Activated naive CD4-positive, alpha-beta T cell treated with anti-CD3 and anti-CD28 coated beads, Interleukin-2, amount 50 U/mL, for 16 hours (primary cell): ENCODE measurements at places on chromosomes 12 and 14.

GRCh38 chr14:104091927-104092771 lies 6.6 kb downstream of the ASPG start:
- no peak for DNase-seq

DNA sequence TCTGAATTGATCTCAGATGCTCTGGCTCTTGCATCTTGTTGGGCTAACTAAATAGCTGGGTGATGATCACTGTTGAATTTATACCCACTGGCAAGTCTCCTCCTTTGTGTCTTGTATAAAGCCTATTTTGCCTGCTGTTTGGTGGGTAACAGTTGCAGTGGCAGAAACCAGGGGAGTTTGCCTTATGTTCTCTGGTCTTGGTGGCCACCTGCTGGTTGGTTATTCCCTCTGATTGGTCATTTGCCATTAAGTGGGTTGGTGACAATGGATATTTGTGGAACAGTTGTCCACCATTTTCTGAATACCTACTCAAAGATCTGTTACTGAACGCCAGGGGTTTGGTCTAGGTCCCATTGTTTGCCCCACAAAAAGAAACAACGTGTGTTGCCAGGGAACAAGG lies 52.1 kb downstream of the AVPR1A start:
- DNase-seq = no peak

- DNase-seq = no peak
Measured at GRCh38 chr12:49783917-49784676, 42.7 kb downstream of the TMBIM6 start.

GRCh38 chr12:67692966-67693365 lies 44.4 kb downstream of the DYRK2 start:
- DNase-seq = no peak

DNA sequence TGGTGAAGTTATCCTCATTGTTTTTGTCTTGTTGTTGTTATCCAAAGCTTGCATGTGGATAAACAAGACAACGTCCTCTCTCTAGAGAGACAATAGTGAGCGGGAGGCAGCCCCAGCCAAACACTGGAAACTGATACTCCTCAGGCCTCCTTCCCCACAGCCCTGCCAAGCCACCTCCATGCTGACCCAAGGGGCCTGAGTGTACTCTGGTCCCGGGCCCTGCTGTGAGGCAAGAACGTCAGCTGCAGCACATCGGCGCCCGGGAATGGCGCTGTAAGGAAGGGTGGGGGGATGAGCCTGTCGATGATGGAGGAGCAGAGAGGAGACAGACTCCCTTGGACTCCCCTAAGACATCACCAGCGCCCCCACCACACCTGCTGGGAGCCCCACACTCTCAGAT lies 83.6 kb downstream of the ANO2 start:
- no peak for DNase-seq

GRCh38 chr14:53743371-53743770 lies 213.3 kb downstream of the BMP4 start:
- DNase-seq = no peak

GRCh38 chr14:97995531-97995930 lies 1198.3 kb downstream of the VRK1 start:
- no peak for DNase-seq

DNA sequence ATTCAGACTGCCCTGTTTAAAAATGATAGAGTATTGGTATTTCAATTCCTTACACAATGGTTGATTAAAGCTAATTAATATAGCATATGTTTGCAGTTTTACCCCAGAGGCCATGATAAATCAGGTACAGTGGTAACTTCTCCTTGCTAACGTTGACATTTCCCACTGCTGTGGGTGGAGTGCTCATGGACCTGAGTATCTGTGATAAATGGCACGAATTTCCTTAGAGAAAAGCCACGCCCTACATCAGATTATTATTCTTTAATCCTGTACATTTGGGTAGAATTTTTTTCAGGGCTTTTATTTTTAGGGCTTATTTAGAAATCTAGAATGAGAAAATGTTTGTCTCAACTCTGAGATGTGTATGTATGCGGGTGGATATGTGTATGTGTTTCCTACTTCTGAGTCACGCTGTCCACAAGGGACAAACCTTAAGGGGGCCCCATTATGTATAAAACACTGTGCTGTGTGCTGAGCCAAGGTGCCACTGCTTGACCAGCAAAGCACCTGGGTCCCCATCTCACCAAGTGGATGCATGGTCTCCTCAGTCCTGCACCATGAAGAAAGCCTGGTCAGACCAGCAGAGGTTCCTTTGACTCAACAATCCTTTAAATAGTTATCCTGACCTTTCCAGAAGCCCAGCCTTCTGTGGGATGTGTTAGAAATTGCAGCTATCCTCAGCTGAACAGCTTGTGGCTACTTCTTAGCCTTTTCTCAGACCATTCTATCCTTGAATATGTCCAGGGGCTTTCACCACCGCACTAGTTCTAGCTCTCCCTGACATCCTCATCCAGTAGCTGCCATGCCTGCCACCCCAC lies 57.9 kb upstream of the STK38L start:
- no peak for DNase-seq

GRCh38 chr14:93369713-93370266 lies 22.8 kb downstream of the COX8C start:
- DNase-seq = no peak
